ENCODE measurements at places on chromosomes 2 and 18.
A peak's percentile ranks its signal among the peaks of the same experiment; 100 is the strongest.

GRCh38 chr18:32093102-32093511, 1.4 kb downstream of the RNF138 start:
- DNase-seq, result peak; percentile 78

DNA sequence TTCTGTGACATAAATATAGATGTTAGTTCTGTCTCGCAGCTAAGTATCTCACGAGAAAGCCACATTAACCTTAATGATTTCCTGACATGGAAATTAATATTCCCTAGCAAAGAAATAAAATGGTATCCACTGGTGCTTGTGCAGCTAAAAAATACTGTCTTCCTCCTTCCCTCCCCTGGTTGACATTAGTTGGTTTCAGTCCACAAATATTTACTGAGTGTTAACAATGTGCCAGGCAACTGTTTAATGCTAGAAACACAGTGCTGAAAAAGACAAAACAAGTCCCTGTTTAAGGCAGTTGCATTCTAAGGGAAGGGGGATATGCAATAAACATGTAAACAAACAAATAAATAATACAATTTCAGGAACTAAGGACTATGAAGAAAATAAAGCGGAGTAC, 44.2 kb upstream of the VPS54 start:
- DNase-seq, result no peak

DNA sequence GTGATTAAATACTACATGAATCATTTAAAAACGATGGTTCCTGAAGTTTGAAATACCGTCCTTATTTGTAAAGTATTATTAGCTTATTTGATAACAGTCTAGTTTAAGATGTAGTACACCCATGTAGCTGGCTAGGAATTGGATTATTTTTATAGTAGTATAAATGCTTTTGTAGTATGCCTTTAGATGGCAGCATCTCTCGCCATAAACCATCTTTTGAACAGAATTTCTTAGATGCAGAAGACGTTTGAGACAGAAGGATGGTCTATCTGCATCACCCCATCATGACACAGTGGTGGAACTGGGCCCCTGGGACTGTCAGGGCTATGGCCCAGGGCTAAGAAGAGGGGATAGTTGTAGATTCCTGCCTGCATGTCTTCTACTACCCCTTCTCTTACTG, 152.7 kb downstream of the WDSUB1 start:
- DNase-seq, result no peak

- peak; percentile 70 for DNase-seq
These were observed 4.7 kb upstream of the DNAJB2 start for GRCh38 chr2:219274361-219274921.

- no peak for DNase-seq
These were observed 503.7 kb upstream of the SLC8A1 start for GRCh38 chr2:40955635-40956034.

DNA sequence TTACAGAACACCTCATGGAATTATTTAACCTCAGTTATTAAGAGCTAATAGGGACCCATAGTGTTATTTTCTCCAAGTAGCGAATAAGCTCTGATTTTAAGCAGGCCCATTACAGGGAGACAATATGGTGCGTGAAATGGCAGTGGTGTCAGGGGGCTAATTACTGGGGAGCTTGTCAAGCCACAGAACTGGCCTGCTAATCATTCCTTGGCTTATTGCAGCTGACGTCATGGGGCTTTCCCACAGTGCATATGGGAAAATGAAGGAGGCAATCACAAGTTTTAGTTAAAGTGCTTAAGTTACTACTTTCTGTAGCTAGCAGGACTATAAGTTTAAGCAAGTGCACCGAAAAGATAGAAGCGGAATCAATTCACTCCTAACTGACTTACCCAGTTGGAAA, 262.5 kb downstream of the TGIF1 start:
- DNase-seq, result no peak

DNA sequence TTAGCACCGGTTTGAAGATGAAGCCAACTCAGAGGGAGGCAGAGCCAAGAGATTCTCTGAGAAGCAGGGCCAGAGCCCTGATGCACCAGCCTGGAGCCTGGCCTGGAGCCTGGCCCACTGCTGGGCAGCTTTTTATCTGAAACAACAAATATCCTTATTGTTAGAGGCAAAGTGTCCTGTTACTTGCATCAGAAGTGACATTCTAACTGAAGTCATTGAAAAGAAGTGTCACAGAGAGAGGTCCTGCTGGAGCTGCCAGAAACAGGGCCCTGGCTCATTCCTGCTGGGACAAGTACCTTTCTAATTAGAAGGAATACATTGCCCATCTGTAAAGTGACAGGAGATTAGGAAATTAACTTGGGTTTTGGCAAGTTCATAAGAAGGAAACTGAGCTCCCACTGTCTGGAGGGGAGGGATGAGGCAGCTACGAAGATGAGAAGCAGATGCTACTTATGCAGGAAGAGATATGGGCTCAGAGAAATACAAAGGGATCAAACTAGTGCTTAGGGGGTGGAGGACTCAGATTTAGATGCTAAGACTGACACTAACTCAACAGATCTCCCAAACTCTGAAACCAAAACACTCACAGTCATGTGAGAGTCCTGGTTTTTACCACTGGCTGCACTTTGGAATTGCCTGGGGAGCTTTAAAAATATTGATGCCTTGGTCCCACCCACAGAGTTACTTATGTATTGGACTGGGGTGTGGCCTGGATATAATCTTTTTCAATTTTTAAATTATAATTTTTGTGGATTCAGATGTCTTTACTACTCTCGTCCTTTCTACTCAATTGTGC, 11.0 kb upstream of the HK2 start:
- DNase-seq, result peak; percentile 19

DNA sequence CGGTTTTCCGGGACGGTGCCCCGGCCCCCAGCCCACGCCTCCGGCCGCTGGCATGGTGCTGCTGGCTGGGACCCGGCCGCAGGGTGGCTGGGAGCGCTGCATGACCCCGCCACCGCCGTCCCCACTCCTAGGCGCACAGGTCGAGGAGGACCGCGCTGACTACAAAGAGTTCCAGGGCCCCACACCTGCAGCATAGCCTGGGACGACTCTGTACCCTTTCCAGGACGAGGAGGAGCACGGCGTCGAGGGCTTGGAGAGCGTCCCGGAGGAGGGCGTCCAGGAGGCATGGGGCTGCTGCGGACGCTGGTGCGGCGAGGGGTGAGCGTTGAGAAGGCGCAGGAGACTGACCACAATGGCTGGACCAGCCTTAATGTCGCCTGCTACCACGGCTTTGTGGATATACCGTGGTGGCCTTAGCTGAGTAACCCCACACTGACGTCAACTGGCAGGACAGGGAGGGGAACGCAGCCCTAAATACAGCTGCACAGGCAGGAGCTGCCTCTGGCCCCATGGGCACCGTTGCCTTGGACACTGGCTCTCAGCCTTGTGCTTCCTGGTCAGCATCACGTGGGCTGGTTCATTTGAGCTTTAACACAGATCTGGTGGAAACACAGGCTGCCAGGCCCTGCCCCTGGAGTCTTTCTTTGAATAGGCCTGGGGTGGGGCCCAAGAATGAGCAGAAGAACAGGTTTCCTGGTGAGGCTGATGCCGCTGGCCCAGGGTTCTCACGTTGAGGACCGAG, 40.9 kb upstream of the TRIM43B start:
- peak; percentile 53 for DNase-seq

- no peak for DNase-seq
These were observed 46.4 kb downstream of the HEATR5B start for GRCh38 chr2:37037771-37038170.
